Fibroblast of skin of right quadriceps (primary cell): ENCODE measurements at places on chromosomes 7 and 10.

GRCh38 chr10:97307441-97307840 lies 11.6 kb upstream of the FRAT1 start:
- no peak for DNase-seq

DNA sequence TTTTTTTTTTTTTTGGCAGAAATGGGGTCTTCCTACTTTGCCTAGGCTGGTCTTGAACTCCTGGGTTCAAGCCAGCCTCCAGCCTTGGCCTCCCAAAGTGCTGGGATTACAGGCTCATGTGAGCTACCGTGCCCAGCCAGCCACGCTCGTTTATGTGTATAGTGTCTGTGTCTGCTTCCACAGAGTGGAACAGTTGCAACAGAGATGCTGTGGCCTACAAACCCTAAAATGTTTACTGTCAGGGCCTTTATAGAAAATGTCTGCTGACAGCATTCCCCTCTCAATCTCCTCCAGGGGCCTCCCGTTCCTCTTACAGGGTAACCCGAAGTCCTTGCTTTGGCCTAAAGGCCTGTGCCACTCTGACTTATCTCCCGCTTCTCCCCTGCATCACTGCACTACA lies 87.6 kb upstream of the LEP start:
- no peak for DNase-seq

GRCh38 chr10:30823651-30824050 lies 194.1 kb upstream of the LYZL2 start:
- DNase-seq: no peak

DNA sequence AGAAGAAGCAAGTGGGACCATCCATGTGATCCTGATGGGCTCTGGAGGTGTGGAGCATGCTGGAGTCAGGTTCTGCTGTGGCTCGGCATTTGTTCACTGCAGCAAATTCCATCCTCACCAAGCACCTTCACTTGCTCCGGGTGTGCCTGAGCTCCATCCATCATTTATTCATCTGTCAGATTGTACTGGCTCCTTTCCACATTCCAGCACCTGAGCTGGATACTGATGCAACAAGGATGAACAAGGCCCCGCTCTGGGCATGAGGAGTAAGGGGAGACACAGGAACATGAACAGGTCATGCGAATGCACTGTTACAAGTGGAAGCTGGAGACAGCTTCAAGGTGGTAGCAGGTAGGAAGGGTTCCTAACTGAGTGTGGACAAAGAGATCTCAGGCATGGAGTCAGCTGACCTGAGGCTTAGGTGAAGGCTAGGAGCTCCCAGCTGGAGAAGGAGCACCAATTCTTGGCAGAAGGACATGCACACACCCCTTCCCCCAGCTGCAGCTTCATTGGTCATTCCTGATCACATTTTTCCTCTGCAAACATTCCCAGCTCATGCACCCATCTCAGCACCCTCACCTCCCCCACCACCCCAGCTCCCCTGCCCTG lies 133.7 kb upstream of the ZMIZ1 start:
- DNase-seq: no peak

- DNase-seq: no peak
Observed at GRCh38 chr10:34378297-34378696, 436.8 kb downstream of the PARD3 start.

GRCh38 chr10:92873029-92873428 lies 24.7 kb downstream of the EXOC6 start:
- no peak for DNase-seq

DNA sequence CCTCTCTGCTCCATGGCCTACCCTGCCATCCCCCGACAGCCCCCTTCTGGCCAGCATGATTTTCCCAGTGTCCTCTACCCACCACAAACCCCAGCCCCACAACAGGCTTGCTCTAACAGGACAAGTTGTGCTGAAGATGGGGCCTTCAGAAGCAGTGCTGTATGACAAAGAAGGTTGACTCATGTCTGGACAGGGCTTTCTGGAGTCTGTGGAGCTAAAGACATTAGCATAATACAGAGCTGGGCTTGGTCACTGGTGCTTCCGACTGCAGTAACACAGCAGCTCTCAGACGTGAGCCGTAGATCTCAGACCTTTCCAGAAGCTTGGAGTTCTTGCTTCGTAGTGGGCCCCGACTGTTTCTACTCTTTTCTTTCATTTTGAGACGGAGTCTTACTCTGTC lies 100.5 kb downstream of the GTF2IRD1 start:
- DNase-seq: no peak

- DNase-seq: peak; percentile 23
Observed at GRCh38 chr7:16935341-16935735, 53.6 kb upstream of the AGR3 start.

GRCh38 chr7:151013733-151014497 lies 10.4 kb downstream of the ATG9B start:
- peak; percentile 77 for DNase-seq

DNA sequence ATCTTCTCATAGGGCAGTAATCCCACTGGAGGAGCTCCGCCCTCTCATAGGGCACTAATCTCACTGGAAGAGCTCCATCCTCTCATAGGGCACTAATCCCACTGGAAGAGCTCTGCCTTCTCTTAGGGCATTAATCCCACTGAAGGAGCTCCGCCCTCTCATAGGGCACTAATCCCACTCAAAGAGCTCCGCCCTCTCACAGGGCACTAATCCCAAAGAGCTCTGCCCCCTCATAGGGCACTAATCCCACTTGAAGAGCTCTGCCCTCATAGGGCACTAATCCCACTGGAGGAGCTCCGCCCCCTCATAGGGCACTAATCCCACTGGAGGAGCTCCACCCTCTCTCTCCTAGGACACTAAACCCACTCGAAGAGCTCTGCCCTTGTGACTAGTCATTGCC lies 3.4 kb upstream of the FUOM start:
- DNase-seq: no peak

DNA sequence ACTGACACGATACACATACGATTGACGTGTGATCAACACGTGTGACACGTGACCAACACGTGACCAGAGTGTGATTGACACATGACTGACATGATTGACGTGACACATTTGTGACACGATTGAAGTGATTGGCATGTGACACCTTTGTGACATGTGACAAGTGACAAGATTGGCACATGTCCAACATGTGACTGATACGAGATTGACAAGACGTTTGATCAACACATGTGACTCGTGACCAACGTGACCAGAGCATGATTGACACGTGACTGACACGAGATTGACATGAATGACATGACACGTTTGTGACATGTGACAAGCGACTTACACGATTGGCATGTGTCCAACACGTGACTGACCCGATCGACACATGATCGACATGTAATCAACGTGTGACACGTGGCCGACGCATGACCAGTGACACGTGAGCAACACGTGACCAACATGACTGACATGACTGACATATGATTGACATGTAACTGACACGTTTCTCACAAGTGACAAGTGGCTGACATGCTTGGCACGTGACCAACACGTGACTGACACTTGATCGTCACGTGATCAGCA lies 22.0 kb downstream of the CRPPA start:
- DNase-seq: no peak

- DNase-seq: no peak
Observed at GRCh38 chr7:135599471-135599870, 41.8 kb downstream of the NUP205 start.

DNA sequence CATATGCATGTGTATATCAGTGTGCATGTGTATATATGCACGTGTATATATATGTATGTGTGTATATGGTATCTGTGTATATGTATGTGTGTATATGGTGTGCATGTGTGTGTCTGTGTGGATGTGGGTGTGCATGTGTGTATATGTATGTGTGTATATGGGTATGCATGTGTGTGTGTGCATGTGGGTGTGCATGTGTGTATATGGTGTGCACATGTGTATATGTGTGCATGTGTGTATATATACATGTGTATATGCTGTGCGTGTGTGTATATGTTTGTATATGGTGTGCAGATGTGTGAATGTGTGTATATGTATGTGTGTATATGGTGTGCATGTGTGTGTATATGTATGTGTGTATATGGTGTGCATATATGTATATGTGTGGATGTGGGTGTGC lies 245.2 kb downstream of the ADAM12 start:
- no peak for DNase-seq

GRCh38 chr7:108138911-108139310 lies 8.8 kb upstream of the LAMB4 start:
- DNase-seq: no peak

- no peak for DNase-seq
Observed at GRCh38 chr7:103551016-103551415, 105.0 kb upstream of the SLC26A5 start.

- DNase-seq: no peak
Observed at GRCh38 chr7:116661865-116662264, 10.1 kb upstream of the MET start.
